ENCODE measurements at places on chromosomes 5 and 9. TPM values are rescaled to one million over a fixed set of nuclear protein-coding genes. Genes with fewer than 3 reads are reported as not detected.

DNA sequence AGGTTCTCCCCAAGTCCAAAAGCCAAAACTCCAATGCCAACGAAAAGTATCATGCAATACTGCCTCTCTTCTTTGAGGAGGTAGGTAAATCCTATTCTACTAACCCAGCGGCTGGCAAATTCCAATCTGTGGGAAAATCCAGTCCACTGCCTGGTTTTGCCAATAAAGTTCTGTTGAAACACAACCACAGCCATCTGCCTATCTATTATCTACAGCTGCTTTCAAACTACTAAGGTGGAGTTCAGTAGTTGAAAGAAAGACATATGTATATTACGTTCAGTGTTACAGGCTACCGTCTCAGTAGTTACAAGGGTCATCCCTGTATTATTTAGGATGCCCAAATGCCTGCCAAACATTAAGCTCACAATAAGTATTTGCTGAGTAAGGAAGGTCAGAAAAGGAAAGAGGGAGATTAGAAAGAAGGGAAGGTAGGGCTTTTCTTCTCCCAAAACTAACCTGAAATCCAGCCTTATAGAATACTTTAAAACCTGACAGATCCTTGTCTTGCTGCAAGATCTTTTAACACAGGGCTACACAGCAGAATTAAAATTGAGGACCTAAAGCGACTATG, 16.2 kb downstream of the ARL15 start:
- DNase-seq, result no peak

GRCh38 chr9:134066526-134066912, 1.3 kb downstream of the BRD3 start:
- DNase-seq, result no peak

- no peak for DNase-seq
These were observed 303.1 kb upstream of the CDH6 start for GRCh38 chr5:30890377-30890776.

DNA sequence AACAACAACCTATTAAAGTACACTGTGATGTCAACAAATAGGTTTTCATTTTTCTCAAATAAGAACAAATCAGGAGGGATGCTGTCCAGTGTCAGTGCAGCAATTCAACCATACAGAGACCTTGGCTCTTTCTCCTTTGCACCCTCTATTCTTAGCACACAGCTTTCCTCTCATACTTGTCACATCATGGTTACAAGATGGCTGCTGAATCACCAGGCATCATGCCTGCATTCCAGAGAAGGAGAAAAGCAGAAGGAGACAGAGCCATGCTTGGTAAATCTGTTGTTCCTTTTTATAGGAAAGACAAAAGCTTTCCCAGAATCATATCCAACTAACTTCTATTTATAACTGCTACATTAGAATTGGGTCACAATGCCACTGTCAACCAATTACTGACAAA, 124.7 kb upstream of the VLDLR start:
- DNase-seq, result peak; percentile 40

DNA sequence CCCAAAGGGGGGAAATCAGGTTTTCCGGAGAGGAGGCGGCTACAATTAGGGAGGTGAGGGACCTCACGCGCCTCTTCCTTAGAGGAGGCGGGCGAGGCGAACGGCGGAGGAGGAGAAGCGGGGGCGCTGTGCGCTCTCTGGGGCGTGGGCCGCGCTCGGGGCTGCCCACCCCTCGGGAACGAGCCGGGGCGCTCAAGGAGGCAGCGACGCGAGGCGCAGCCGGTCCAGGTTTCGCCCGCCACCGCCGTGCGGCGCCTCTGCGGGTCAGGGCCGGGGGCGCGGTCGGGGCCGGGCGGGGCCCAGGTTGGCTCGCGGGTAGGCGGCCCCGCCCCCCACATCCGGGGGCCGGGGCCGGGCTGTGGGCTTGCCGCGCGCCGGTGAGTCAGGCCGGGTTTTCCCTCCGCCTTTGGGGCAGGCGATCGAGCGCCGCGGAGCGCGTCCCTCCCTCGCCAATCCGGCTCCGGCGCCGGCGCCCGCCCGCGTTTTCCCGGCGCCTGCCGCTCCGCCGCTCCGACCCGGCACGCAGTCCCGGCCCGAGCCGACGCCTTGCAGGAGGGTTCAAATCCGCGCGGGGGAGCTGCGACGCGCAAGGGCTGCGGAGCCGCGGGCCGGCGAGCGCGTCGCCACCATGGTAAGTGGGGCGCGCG, at the start of gene N4BP3:
TSS of gene N4BP3 (plus strand) at position 392 of the 647 bp plus-strand sequence. CDS start 6,052 bp downstream, outside the sequence.
- DNase-seq, result peak; percentile 67

Gene SLCO4C1
- 0.40 TPM for total RNA-seq

Measured in heart left ventricle (tissue), 16 donors.